ENCODE measurements at places on chromosomes 16 and 17.

- no peak for DNase-seq
These were observed 12.3 kb downstream of the XYLT2 start for GRCh38 chr17:50358177-50358576.

GRCh38 chr16:4696905-4697847, 3.8 kb downstream of the NUDT16L1 start:
- DNase-seq: no peak

- no peak for DNase-seq
These were observed 29.0 kb downstream of the SLC25A10 start for GRCh38 chr17:81741049-81741593.

DNA sequence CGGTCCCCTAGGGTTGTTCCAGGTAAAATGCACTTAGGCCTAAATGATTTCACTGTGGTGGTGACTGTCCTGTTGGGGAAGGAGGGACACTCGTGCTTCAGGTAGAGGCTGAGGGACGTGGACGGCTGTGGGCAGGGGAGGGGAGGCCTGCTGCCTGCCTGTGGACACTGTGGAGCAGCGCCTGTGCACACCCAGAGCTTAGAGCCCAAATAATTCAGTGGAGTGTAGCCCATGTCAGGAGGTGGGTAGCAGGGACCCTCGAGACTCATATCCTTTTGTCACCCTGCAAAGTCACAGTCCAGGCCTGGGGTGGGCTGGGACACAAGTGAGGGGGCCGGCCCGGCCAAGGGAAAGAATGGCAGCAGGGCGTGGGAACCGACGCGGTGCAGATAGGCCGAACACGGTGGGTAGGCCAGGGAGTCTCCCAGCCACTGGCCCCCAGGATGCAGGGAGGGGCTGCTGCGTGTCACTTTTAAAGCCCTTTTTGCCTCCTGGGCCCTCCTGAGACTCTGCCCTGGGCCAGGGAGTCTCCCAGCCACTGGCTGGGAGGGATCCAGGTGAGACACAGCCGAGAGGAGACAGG, 733 bp upstream of the NHERF2 start:
- no peak for DNase-seq

DNA sequence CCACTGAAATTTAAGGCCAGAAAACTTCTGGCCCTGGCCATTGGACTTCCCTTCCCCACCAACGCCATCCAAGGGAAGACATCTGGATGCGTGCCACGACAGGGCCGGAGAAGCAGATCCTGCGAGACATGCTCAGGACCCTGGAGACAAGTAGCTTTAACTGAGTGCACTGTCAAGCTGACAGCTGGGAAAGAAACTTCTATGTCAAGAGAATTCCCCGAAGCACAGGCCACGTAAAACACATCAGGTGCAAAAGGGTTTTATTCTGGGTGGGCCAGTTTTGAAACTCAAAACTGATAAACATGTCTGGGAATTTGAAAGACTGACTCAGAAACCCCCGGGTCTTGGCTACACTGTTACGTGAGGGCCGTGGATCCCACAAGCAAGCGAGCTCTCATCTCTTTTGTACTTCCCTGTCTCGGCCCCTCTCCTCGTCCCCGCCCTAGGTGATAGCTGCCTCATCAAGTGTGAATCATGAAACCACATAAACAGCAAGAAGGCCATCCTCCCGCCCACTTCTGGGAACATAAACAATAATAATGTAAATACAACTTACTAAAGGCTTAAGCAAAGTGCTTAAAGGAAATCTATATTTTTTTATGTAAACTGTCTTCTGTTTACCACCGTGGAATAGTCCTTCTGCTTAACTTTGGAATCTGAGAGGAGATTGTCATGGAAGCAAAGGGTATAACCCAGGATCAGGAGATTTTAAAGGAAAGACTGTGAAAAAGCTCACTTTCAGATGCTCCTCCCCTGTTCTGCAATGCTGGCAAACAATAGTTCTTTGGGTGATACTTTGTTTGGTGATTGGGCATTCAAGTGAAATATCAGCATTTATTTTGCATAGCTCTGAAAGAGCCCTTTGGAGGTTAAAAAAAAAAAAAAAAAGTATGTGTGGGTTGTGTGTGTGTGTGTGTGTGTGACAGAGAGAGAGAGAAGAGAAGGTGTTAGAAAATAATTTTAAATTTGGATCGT, 406.0 kb upstream of the MAF start:
- DNase-seq: peak; percentile 65

DNA sequence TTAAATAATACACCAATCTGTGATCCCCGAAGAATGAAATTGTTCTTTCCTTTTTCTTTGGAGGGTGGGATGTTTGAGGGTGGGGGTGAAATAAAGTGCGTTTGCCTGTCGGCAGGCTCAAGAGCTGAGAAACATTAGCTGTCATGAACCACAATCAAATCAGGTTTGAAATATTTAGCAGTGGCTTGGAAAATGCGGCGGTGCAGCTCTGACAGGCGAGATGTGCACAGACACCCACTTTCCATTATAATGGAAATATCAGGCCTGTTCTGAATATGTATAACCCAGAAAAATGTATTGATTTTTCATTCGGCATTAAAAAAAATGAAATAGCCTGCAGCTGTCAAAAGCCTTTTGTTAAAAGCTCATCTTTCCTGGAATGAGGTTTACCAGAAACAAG, 212.8 kb downstream of the ZFHX3 start:
- DNase-seq: no peak

DNA sequence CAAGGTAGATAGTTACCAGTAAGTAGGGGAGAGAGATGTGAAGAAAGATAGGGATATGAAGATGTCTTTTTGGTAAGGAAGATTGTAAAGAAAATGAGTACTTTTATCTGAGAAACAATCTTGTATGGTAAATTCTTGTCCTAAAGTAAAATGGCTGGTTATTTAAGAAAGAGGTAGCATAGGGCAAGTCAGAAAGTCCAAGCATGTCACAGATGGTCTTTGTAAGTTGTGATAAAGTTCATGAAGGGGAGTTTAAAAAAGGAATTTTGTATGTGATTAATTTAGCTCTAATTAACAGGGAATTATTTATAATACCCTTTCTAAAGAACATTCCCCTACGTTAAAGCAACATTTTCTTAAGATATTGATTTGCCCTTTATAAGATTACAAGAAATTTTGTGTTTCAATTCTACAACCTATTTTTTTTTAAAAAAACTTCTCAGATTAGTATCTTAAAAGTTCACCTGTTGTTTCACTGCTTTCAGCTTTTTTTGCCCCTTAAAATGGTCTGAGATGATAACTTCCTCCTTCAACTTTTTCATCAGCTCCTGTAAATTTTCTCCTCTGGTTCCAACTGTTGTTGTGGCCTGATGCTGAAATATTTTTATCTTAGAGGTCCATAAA, 16.2 kb upstream of the CPHXL start:
- DNase-seq: no peak

DNA sequence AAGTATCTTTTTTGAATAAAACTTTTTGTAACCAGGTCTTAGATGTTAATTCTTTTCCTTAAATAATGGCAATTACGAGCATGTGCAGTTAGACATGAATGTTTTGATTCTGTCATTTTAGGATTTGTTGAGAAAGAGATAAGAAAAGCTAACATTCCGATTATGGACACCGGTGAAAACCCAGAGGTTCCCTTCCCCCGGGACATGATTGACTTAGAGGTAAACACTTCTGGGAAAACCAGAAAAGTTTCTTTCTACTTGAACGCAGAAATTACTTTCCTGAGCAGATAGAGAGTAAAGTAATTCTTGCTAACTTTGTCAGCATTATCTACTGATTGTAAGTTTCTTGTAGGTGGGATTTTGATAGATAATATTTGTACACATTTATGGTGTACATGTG, 9.2 kb downstream of the ATP6V0A1 start:
- no peak for DNase-seq

DNA sequence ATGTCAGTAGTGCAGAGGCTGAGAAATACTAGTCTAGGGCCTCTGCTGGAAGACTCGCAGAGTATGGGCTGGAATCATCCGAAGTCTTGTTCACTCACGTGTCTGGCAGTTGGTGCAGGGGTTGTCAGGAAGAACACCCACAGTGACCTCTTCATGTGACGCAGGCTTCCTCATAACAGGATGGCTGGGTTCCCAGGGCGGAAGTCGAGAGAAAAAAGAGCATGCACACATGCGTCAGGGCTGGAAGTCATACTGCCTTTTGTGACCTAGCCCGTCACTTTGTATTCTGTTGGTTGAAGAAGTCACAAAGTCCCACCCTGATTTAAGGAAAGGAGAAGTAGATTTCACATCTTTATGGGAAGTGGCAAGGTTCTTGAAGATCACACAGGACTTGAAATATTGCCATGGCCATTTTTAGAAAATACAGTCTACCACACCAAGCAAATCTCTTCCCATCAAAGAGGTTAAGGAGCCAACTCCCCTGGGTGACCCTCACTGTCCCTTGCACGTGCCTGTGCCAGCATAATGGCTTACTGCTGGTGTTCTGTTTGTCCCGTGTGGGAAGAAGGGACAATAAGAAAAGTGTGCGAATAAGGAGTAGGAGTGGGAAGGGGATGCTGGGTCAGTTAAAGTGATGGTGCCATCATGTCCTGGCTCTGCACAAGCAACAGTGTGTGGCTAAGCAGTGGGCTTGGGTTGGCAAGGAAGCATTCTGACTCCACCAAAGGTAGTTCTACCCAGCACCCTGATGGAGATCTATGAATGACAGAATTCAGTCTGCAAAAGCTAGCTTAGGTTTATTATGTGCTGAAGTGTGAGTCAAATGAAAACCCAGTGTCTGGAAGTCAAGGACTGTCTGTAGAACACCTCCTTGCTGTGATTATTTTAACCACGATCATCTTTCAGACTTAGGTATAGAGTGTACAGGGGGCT, 28.1 kb downstream of the HEATR3 start:
- DNase-seq: peak; percentile 86

All from Right ventricle myocardium inferior (tissue), 1 donor.